ENCODE measurements at places on chromosomes 2 and 18. TPM values are rescaled to one million over a fixed set of nuclear protein-coding genes. Genes with fewer than 3 reads are reported as not detected.
A peak's percentile ranks its signal among the peaks of the same experiment; 100 is the strongest.

The ASB3 gene
- polyA plus RNA-seq = 17.1 TPM

DNA sequence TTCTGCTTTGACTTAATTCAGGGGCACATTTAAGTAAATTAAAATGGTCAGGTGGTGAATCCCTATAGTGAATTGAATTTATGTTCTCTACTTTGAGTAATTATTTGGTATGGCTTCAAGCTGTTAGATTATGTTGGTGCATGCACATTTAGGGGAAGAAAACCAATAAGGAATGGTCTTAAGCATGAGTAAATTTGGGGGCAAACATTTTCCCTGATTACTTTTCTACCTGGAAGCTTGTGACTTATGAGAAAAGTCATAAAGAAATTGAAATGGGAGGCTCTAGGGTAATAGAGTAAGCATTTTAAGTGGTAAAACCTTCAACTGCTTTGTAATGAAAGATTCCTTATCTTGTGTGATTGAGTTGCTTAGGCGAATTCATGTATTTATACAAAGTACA lies 112.5 kb downstream of the MYO1B start:
- no peak for DNase-seq

DNA sequence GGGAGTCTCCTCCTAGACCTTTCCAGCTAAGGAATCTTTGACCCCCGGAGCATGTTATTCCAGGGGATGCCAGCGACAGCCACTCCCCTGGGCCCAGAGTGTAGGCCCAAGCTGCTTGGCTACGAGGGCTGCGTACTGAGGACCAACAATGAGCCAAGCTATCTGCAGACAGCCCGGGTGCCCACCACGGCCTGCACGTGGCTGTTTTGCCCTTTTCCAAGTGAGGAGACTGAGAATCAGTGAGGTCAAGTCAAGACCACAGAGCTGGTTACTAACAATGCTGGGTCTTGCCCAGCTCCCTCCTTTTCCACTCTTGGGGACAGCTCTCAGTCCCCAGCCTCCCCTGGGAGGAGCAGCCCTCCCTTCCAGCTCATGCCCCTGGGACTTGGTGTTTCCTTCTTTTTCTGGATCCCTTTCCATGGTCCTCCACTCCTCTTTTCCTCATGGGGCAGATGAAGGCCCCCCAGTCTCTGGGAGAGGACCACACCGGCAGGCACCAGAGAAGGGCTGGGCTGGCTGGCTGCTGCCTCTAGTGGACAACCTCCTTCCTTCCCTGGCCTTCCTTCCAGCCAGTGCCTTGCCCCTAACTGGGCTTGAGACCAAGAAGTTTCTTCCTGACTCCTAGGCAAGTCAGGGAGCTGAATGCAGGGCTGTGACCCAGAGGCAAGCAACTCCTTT lies 550 bp upstream of the MALL start:
- peak; percentile 54 for DNase-seq

The NEDD4L gene
- 10.9 TPM for polyA plus RNA-seq

The DNPEP gene
- 75.1 TPM for polyA plus RNA-seq

- DNase-seq = no peak
Observed at GRCh38 chr18:34738175-34738894, 28.2 kb downstream of the DTNA start.

The GKN1 gene
- not detected for polyA plus RNA-seq

GRCh38 chr2:150167711-150168110 lies 319.8 kb downstream of the RND3 start:
- DNase-seq = peak; percentile 77
